ENCODE measurements at places on chromosomes 16 and 17. TPM values are rescaled to one million over a fixed set of nuclear protein-coding genes. Genes with fewer than 3 reads are reported as not detected.

- no peak overlapping the region for H3K4me3 ChIP-seq
- no peak for DNase-seq
- H3K36me3 ChIP-seq: peaks cover 18% of the 10 kb centered on the region
- H3K27me3 ChIP-seq: no peaks in the 10 kb centered on the region
- no peaks in the 10 kb centered on the region for H3K4me1 ChIP-seq
These were observed 100.6 kb downstream of the TANGO6 start for GRCh38 chr16:68943961-68944360.

DNA sequence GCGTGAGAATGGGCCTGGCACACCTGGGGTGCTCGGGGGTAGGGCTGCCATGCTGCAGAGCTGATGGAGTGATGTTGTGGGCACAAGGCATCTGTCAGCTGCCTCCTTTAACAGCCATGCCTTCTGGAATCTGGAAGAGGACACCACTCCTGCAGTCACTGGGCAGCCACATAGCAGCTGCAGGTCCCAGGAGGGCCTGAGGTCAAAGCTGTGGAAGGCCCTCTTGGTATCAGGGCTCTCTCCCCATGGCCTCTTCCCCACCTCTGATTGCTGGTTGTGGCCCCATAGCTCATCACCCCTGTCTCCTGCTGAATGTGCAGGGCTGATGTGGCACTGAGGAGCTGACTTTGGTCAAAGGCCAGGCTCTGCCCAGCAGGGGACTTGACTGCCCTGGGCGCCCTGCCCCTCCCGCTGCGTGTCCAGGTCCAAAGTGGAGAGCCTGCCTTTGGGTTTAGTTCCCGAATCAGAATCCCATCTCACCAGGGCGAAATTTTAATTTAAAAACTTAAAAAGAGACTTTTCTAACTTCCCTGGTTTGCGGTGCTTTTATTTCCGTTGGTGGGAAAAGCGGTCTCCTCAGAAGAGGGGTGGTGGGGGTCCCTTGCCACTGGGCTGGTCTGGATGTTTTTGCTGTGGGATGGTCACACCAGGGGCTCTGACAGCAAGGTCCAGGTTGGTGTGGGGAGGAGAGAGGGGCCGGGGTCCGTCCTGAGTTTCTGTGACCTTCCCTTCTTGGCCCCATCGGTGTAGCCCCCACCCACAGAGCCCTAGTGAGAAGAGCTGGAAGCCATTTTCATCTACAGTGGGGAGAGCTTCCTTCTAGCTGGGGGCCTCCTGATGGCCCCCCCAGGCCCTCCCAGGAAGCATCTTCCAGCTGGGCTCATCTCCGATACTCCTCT is 5.9 kb downstream of the UBALD2 start:
- H3K4me1 ChIP-seq: peaks cover 80% of the 10 kb centered on the region
- H3K27me3 ChIP-seq: no peaks in the 10 kb centered on the region
- H3K4me3 ChIP-seq: peak overlapping the region; percentile 59

DNA sequence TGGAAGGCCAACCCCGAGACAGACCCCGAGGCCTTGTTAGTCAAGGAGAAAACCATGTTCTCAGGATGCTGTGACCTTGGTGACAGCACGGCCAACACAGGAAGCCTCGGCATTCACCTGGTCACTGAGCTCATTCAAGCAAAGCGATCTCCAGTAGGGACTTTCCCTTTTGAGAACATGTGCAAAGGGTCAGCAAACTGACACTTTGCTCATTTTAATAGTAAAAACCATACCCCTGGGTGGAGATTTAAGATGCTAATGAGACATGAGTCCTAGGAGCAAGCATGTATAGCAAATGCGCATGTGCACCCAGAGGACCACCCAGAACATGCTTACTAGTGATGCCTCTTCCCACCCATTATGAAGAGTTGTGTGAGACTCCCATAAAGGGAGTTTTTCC is 5.7 kb upstream of the SULT1A2 start:
- peaks cover 3% of the 10 kb centered on the region for H3K27me3 ChIP-seq
- H3K4me1 ChIP-seq: peaks cover 2% of the 10 kb centered on the region
- H3K4me3 ChIP-seq: no peak overlapping the region
- DNase-seq: no peak
- no peaks in the 10 kb centered on the region for H3K36me3 ChIP-seq

GRCh38 chr16:88403794-88404581 is 21.2 kb downstream of the ZNF469 start:
- no peaks in the 10 kb centered on the region for H3K4me1 ChIP-seq
- no peak for DNase-seq
- H3K27me3 ChIP-seq: peaks cover 11% of the 10 kb centered on the region
- H3K4me3 ChIP-seq: no peak overlapping the region
- H3K27ac ChIP-seq: no peak overlapping the region
- no peaks in the 10 kb centered on the region for H3K36me3 ChIP-seq

GRCh38 chr16:57946181-57946801 is 24.6 kb downstream of the CNGB1 start:
- no peak overlapping the region for H3K27ac ChIP-seq
- no peaks in the 10 kb centered on the region for H3K4me1 ChIP-seq
- no peaks in the 10 kb centered on the region for H3K36me3 ChIP-seq
- no peak overlapping the region for H3K4me3 ChIP-seq
- peaks cover 14% of the 10 kb centered on the region for H3K27me3 ChIP-seq

GRCh38 chr17:66531851-66532295 is 229.5 kb downstream of the PRKCA start:
- H3K36me3 ChIP-seq: no peaks in the 10 kb centered on the region
- H3K27ac ChIP-seq: no peak overlapping the region
- no peak overlapping the region for H3K4me3 ChIP-seq
- DNase-seq: no peak

- no peak overlapping the region for H3K27ac ChIP-seq
- H3K36me3 ChIP-seq: no peaks in the 10 kb centered on the region
- DNase-seq: no peak
- H3K4me1 ChIP-seq: no peaks in the 10 kb centered on the region
- H3K27me3 ChIP-seq: peaks cover 6% of the 10 kb centered on the region
These were observed 174.1 kb upstream of the MPHOSPH6 start for GRCh38 chr16:82344157-82344556.

DNA sequence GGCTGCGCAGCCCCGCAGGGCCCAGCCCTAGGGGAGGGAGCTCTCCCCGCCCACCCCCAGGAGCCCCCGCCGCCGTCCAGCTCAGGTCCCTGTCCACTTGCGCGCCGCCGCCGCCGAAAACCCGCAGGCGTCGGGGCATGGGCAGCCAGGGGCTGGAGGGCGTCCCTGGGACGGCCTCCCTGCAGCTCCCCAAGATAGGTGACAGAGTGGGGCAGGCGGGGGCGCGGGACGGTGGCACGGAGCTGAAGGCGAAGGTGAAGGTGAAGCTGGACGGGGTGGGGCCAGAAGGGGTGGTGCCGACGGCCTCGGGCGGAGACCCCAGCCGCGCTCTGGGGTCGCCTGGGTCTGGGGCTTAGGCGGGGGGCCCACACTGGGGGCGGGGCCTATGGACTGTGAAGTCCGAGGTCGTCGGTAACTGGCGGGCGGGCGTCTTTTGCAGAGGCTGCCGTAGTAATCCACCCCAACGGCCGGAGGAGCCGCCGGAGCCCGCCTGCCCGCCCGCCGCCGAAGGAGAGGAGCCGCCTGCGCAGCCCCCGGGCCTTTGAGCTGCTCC is 27.2 kb downstream of the SREBF1 start:
- H3K27me3 ChIP-seq: no peaks in the 10 kb centered on the region
- DNase-seq: no peak
- peaks cover 23% of the 10 kb centered on the region for H3K36me3 ChIP-seq
- peak overlapping the region; percentile 54 for H3K4me3 ChIP-seq

DNA sequence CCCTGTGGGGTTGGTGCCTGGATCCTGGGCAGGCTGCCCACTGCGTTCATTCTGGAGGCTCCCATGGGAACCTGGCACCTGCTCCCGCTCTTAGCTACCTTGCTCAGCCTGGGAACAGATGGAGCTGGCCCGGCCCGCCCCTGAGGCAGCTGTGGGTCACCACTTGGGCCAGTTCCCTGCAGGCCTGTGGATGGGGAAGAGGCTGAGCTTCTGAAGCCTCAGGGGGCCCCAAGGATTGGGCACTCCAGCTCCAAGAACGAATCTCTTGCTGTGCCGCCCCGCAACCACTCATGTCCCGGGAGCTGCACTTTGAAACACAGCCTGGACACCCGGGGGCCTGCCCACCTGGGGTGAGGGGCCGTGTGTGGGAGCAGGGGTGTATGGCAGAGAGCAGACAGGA is 37.7 kb downstream of the BAHCC1 start:
- H3K27ac ChIP-seq: no peak overlapping the region
- DNase-seq: no peak
- no peaks in the 10 kb centered on the region for H3K36me3 ChIP-seq
- H3K4me1 ChIP-seq: peaks cover 81% of the 10 kb centered on the region

The KRTAP4-9 gene
- not detected for total RNA-seq

The TVP23C gene
- 4.8 TPM for total RNA-seq

Data from left ventricle myocardium inferior (tissue), 1 donor.